Activated gamma-delta T cell (primary cell): ENCODE measurements at places on chromosomes 4 and X.

DNA sequence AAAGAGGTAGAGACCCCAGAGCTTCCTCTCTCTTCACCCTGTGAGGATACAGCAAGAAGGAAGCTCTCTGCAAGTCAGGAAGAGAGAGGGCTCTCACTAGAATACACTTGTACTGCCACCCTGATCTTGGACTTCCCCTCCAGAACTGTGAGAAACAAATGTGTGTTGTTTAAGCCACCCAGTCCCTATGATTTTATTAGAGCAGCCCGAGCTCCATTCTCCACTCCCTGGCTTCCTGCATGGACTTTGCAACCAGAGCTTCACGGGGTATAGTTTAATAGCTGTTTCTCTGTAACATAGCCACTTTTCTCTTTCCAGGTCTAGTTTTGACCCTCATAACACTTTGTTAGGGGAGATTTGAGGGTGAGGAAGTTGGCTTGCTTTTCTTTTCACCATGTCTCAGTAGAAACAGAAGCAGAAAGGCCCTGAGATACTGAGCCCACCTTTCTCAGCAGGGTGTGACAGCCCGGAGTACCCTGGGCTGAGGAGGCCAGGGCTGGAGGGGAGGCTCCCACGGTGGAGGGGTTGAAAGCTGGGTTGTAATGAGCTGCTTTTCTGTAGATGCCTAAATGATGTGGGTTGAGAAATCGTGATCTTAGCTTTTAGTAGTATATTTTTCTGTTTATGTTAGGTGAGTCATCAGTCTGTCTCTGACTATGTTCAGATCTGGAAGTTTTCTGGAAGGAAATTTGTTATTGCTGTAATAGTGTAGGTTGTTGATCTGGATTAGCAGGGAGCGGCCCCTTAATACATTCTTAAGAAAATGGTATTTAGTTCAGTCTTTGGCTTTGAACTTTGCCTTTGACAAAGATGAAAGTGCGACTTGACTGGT, 118.6 kb downstream of the PTTG2 start:
- DNase-seq = no peak

DNA sequence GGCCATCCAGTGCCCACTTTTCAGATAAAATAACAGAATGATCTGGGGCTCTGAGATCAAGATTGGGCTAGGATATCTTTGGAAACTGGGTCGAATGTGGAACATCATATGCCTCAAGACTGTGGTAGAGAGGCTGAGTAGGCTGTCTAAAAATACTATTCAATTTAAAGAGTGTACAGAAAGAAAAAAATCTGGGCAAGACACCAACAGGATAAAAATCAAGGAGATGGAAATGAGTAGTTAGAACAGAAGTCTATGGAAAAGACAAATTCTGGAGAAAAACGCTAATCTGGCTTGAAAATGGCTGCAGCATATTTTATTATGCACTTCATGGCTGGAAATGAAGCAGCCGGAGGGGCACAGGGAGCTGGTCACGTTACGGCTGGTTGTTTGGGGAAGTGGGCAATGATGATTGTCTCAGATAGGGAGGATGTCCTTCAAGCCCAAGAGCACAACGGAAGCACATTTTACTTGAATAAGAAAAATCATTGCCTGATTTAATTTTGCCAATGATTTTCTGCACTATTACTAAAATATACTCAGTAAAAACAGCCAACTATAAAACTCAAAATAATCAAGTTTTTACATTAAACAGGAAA, 27.1 kb upstream of the MAPK10 start:
- DNase-seq = no peak

- no peak for DNase-seq
These were observed 18.7 kb upstream of the TMEM192 start for GRCh38 chr4:165131247-165131832.

GRCh38 chr4:147528054-147528453, 47.2 kb downstream of the EDNRA start:
- no peak for DNase-seq

- DNase-seq = no peak
These were observed 139.9 kb upstream of the ZIC3 start for GRCh38 chrX:137425986-137426385.

DNA sequence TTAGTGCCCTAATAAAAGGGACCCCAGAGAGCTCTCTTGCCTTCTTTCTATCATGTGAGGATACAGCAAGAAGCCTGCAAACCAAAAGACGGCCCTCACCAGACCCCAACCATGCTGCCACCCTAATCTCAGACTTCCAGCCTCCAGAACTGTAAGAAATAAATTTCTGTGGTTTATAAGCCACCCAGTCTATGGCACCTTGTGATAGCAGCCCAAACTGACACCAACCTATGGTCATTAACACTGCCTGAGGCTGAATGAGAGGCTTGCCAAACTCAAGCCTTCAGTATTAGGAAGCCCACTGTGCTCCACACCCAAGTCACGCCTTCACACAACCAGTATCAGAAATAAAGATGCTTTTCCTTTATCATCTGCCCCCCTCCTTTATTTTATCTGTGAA, 127.3 kb upstream of the KLF3 start:
- DNase-seq = no peak

DNA sequence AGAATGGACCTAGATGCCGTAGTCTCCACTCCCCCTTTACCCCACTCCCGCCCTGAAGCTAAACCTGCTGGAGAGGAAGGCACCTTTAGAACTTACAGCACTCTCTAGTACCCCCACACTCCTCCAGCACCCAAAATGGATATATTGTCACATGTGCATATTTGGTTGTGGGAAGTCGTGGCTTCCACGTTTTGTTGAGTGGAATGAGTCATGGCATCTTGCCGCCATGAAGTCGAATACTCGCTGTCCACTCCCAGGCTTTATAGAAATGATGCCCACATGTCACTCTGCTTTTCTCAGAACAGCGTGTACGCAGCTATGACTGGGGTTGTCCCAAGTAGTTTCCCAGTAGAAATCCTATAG, 545 bp downstream of the ABCE1 start:
- no peak for DNase-seq

DNA sequence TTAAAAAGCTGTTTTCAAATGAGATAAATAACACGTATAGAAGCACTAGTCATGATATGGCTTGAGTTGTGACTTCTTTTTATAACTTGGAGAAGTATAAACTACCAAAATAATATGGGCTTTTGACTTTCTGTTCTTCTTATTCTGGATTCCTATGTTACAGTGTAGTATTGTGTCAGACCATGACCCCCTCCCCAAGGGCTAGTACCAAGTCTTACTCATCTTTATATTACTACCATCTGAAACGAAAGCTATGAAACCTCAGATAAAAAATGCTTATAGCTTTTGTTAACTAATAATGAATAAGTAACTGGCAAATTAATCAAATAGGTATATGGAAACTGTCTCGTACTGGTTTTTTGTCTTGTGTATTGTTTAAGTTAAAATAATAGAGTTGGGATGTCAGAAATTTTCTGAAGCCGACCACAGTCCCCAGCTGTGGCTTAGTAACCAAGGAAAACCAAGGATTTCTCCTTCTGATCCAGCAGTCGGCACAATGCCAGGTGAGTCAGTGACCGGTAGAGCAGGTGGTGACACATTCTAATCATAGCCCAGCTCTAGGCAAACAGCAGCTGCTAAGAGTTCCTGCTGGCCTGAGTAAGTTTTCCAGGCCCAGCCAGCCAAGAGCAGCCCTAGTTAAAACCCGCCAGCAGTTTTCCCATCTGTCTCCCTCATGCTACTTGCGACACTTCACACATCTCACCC, 163.3 kb upstream of the PRDX4 start:
- DNase-seq = no peak

DNA sequence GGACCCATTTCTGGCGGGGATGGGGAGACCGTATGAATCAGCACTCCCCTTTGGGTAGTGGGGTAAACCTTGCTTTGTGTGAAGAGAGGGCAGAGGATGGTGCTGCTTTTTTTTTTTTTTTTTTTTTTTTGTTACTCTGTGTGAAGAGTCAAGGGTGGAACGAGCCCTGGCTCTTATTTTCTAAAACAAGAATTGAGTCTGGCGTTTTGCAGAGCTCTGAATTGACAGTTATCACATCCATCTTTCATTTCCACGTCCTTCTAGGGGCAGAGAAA, 1.2 kb downstream of the SLAIN2 start:
- DNase-seq = no peak

- DNase-seq = no peak
These were observed 28.1 kb upstream of the RASL11B start for GRCh38 chr4:52833941-52834525.

GRCh38 chrX:48003367-48003757, 427 bp downstream of the ZNF182 start:
- no peak for DNase-seq

DNA sequence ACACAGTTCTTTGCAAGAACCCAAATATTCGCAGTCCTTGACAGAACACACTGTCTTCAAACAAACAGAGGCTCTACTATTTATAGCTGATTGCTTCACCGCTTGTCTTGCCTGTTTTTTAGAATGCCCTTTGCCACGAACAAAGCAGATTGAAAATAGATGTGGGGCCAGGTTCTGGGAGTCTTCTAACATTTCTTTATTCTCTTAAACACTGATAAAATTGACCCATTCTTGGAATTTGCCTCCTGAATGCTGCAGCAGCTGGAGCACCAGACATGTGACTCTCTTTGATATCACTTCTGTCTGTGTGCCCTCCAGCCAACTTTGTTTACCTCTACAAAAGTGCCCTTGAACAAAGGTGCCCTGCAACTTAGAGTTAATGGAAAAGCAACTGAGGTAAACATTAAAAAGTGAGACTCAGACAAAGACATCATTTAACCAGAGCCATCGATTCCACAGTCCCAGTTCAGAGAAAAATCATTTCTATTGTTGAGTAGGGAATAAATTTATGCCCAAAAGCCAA, 64.2 kb upstream of the SPP1 start:
- DNase-seq = no peak

GRCh38 chr4:118338981-118339765, 13.6 kb downstream of the PRSS12 start:
- DNase-seq = no peak

GRCh38 chr4:8241895-8242696, 27.5 kb upstream of the HTRA3 start:
- DNase-seq = peak; percentile 38

DNA sequence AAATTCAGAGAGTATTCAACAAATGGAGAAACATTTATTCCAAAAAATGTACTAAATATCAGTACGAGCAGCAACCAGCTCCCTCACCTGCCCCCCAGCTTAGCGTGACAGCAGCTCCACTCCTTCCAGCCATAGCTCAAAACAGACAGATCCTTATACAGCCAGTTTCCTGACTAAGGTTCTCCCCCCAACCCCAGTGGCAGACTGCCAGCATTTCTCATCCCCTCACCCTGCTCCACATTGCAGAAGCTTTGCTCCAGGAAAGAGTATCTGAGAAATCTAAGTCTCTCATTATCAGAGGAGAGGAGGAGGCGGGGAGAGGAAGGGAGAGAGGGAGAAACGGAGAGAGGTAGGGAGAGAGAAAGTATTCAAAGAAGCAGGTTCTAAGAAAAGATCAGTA, 53.3 kb upstream of the PASD1 start:
- no peak for DNase-seq

GRCh38 chrX:49137492-49137891, 14.0 kb upstream of the GPKOW start:
- DNase-seq = no peak

- no peak for DNase-seq
These were observed 56.9 kb downstream of the SMAD1 start for GRCh38 chr4:145538596-145538995.

DNA sequence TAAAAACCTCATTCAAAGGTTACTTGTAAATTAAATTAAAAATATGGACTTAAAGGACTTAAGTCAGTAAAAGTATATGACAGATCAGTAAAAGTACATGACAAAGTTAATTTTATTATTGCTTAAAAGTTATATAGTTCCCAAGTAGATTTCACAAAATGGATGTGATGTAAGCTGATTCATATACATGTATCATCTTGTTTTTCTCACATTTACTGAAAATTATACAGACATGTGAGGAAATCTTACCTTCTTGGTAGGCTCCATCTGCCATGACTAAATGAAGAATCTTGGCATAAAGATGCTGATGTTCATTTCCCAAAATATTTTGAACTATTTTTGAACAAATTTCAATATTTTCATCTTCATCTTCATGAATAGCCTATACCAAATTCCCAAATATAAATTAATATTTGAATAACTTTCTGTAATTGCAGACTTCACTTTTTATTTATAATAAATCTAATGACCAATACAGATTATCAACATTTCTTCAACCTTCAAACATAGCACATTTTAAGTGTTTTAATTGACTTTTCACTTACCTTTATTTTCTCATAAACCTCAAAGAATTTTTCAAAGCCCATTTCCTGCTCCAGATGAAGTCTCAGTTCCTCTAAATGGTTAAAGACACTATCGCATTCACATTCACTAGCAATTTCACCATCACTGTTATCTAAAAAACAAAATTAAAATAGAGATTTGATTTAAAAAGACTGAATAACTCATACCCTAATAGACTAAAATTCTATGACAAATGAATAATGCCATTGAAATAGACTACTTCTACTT, 129.4 kb upstream of the SH3RF1 start:
- DNase-seq = no peak
